Adipocyte (in vitro differentiated cells): ENCODE measurements at places on chromosomes 3 and 15.

DNA sequence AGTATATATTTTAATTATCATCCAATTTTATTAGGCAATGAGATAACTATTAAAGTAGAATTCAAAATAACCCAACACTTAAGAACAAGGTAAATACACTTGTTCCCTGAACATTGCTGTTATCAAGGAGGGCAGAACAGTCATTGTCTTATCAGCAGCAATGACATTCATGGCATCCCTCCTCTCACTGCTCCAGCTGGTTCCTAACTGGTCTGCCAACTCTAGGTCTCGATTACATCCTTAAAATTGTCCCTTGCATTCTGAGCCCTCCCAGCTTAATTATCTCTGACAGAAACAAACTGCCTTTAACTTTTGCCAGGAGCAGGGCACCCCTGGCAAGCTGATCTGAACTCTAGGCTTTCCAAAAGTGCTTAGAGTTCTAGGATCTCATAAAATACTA, 14.0 kb upstream of the DYNC1LI1 start:
- peak; percentile 43 for DNase-seq

DNA sequence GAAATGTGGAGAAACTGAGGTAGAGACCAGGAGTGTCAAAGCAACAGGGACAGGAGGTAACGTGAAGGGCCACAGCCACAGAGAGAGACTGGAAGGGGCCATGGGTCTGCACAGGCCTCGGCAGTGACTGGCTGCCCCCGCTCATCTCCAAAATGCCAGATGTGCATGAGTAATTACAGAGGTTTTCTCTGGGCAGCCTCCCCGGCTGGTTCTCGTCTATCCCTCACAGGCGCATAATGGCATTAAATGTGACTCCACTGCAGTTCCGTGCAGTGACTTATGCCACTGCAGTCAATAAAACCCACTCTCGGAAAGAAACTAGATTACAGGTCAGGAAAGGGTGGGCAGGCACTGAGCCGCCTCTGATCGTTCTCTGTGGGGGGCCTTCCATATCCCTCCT, 74.7 kb downstream of the WDR76 start:
- DNase-seq, result no peak

DNA sequence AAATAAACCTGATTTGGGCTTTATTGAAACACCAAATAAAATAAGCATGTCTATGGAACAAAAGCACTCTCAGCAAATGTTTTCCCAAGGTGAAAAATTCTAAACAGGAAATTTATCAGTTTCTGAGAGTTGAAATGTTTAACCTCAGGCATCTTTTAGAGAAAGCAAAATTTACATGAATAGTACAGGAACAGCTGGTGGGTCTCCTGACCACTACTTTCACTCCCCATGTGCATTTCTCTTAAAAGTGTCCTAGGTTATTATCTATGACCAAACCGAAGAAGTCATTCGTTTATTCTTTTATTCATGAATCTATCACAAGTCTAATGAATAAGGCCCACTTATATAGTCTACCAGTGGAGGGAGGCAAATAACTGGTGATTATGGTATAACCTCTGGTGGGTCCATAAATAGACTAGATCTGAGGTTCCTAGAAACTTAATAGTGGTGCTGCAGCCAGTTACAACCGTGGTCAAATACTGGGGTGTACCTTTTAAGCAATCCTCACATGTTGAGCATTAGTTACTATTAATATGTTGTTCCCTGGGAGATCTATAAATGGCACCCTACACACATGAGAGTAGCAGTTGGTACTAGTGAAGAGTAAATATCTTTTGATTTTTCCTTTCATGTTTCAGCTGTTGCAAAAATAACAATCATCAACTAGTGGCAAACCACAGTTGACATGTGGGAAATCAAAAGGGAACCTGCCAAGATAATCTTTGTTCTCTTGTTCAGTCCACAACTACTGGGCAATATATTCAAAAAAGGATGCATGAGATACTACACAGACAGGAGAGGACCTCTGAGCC, 169.3 kb upstream of the STAC start:
- DNase-seq, result no peak

DNA sequence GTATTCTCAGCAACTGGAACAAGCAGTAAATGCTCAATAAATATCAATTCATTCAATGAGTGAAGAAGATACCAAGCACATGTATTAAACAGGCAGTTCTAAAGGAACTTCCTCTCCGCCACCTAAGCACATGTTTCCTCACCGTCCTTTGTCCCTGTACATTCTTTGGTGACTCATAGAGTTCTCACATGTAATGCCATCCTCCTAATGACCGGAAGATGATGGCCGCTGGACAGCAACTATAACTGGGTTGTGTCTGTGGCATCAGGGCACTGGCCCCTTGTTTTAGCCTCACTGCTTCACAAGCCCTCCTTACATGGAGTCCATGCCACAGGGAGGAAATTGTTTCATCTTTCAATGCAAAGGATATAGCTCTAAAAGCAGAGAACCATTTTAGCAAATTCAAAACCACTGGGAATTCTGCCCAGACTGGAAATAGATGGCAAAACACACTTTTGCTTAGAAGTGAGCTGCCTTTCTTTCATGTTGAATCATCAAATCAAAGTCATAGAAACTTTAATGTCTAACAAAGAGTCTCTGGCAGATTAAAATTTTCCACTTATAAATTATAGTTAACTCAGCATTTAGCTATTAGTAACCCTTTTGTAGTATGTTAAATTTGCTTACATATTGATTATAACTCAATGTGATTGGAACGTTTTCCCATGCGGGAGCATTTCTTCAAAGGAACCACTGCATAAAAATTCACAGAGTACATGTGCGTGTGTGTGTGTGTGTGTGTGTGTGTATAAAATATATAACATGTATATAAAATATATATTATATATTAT, 74.1 kb downstream of the GAP43 start:
- DNase-seq, result no peak

DNA sequence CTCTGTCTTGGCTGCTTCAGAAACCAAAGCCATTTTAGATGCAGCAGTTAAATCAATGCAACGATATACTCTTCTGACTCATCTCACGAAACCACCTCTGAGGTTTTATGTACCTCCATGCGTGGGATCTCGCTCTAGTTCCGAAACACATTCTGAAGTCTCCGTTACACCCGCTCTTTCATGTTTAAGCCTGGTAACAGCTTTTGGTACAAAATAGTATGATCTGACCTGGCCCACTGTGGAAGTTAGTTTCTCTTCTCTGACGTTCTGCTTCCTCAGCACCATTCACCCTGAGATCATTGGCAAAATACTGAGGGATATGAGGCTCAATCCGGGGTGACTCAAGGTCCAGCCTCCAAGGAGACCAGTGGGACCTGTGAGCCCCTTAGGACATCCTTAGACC, 121.9 kb downstream of the TMEM266 start:
- DNase-seq, result no peak
